ENCODE measurements at places on chromosomes 1 and 21.

- DNase-seq, result no peak
Measured at GRCh38 chr1:150955280-150955679, 19.4 kb downstream of the CERS2 start.

- DNase-seq, result no peak
Measured at GRCh38 chr1:81806432-81806770, 5.7 kb downstream of the ADGRL2 start.

- peak; percentile 14 for DNase-seq
Measured at GRCh38 chr1:230268371-230269170, 157.6 kb downstream of the PGBD5 start.

GRCh38 chr1:208044589-208045462, 133.9 kb upstream of the CD34 start:
- no peak for DNase-seq

- DNase-seq, result no peak
Measured at GRCh38 chr1:167695147-167695546, 26.6 kb upstream of the MPZL1 start.

- DNase-seq, result no peak
Measured at GRCh38 chr1:4395676-4396075, 258.7 kb upstream of the AJAP1 start.

DNA sequence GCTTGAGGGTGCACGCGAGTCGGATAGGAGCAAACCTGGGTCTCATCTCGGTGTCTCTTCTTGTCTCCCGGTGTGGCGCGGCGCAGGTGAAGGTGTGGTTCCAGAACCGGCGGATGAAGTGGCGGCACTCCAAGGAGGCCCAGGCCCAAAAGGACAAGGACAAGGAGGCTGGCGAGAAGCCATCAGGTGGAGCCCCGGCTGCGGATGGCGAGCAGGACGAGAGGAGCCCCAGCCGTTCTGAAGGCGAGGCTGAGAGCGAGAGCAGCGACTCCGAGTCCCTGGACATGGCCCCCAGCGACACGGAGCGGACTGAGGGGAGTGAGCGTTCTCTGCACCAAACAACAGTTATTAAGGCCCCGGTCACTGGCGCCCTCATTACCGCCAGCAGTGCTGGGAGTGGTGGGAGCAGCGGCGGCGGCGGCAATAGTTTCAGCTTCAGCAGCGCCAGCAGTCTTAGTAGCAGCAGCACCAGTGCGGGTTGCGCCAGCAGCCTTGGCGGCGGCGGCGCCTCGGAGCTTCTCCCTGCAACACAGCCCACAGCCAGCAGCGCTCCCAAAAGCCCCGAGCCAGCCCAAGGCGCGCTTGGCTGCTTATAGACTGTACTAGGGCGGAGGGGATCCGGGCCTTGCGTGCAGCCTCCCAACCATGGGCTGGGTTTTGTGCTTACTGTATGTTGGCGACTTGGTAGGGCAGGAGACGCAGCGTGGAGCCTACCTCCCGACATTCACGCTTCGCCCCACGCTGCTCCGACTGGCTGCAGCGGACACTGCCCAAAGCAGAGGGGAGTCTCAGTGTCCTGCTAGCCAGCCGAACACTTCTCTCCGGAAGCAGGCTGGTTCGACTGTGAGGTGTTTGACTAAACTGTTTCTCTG, 5.1 kb downstream of the HLX start:
- no peak for DNase-seq

GRCh38 chr1:247105966-247106365, 1.8 kb upstream of the ZNF669 start:
- no peak for DNase-seq

DNA sequence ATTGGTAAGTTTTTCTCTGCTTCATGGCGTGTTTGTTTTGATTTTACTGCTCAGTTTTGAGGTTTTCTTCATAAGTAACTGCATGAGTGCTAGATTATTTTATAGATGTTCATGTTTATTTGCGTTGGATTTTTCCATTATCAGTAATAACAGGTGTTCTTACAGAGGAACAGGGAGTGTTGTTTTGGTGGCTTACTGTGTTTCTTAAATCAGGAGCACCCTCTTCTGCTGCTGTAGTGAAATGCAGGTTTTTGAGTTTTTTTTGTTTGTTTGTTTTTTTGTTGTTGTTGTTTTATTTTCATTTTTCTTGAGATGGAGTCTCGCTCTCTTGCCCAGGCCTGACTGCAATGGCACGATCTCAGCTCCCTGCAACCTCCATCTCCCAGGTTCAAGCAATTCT, 32.6 kb downstream of the CTBS start:
- DNase-seq, result no peak

- DNase-seq, result no peak
Measured at GRCh38 chr1:81920886-81921285, 120.2 kb downstream of the ADGRL2 start.

DNA sequence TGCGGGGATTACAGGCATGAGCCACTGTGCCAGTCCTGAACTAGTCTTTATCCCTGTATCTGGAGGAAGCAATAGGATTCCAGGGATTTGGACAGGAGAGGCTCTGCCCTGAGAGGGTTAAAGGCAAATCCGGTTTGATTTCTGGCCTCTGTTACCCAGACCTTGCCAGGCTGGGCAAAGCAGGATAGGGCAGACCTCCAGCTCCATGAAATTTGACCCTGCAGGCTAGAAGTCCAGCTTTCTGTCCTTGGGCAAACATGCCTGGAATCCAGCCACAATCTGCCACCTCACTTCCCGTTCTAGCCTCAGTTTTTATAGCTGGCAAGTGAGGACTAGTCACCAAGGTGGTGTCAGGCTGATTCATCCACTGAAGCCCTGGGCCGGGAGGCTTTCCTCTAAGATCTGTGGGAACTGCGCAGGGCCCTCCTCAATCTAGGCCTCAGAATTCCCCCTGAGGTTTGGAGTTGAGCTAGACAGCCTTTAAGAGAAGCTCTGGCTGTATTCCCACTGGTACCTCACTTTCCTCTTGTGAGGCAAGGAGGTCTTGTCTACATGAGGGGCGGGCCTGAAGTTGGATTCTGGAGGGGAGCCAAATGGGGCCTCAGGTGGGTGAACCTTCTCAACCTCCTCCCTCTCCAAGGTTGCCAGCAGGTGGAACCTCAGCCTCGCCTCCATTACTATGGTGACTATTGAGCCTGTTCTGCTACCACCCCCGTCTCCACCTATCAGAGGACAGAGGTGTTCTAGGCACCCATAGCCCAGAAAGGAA, 7.0 kb upstream of the P3R3URF start:
- peak; percentile 84 for DNase-seq

DNA sequence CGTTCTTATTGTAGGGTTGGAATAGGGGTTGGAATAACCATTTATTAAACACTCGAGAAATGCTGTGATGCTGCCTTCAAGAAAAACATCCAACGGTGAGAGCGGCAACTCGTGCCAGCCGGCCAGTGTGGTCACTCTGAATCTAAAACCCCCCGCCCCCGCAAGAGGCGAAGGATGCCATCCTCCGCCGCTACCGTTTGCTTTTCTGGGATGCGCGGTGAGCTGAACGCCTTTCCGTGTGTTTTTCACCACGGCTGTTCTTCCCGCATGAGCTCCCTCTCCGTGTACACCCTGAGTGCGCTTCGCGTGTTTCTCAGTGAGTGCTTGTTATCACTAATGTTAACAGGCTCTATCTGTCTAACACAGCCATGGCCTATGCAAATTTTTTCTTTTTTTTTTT, 42.0 kb upstream of the RIPK4 start:
- DNase-seq, result no peak

GRCh38 chr21:29181799-29182470, 51.5 kb downstream of the MAP3K7CL start:
- no peak for DNase-seq

DNA sequence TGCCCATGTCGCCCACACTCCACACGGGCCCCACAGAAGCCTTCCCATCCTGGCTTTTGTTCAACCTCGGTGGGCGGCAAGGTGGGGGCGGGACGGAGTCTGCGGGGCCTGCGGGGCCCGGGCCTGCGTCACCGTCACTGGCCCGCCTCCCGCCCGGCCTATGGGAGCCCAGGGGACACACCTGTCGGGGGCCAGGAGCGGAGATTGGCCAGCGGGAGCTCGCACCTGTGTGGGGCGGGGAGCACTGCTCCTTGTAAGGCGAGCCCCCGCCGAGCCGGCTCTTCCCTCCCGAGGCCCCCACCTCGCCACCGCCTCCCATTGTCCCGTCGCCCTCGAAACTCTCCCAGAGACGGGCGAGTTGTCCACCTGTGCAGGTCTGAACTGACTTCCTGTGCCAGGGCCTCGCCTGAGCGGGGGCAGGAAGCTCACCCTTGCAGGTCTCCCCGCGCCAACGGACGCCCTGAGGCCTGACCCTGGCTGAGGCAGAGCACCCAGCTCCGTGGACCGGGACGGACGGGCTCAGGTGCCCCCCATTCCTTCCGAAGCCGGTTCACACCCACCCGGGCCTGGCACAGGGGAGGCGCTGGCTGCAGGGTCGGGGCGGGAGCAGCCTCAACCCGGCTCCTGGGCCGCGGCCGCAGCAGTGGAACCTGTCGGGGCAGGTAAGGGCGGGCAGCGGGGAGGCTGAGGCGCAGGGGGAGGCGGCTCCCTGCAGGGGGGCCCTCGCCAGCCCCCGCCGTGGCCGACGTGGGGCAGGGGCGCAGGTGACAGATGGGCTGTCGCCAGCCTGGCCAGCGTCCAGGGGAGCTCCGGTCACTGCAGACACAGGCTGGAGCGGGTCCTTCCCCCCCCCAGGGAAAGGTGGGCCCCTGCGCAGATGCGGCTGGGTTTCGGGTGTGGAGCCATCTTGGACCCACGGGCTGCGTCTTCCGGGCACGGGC, 10.8 kb upstream of the TTLL10 start:
- DNase-seq, result no peak

DNA sequence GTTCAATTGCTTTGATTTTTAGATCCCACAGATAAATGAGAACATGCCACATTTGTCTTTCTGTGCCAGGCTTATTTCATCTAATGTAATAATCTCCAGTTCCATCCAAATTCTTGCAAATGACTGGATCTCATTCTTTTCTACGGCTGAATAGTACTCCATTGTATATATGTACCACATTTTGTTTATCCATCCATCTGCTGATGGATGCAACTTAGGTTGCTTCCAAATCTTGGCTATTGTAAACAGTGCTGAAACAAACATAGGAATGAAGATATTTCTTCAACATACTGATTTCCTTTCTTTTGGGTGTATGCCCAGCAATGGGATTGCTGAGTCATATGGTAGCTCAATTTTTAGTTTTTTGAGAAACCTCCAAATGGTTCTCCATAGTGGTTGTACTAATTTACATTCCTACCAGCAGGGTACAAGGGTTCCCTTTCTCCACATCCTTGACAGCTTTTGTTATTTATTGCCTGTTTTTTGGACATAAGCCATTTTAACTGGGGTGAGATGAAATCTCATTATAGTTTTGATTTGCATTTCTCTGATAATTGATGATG, 344.4 kb downstream of the KCTD3 start:
- DNase-seq, result no peak

DNA sequence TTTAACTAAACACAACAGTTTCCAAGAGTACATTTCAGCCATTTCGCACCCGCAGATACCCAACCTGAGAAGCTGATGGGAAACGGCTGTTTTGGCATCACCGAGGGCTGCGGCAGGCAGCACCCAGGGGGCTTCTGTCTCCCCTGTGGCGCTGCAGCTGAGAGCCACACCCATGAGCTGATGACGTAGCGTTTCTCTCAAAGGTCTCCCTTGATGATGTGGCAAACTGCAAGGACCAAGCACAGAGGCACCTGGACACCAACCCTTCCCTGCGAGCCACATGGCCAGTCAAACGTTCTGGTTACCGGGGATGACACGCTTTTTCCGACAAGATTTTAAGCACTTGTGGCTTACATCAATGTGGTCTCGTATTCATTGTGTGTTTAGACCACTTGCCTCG, 150.8 kb upstream of the ERG start:
- DNase-seq, result no peak

DNA sequence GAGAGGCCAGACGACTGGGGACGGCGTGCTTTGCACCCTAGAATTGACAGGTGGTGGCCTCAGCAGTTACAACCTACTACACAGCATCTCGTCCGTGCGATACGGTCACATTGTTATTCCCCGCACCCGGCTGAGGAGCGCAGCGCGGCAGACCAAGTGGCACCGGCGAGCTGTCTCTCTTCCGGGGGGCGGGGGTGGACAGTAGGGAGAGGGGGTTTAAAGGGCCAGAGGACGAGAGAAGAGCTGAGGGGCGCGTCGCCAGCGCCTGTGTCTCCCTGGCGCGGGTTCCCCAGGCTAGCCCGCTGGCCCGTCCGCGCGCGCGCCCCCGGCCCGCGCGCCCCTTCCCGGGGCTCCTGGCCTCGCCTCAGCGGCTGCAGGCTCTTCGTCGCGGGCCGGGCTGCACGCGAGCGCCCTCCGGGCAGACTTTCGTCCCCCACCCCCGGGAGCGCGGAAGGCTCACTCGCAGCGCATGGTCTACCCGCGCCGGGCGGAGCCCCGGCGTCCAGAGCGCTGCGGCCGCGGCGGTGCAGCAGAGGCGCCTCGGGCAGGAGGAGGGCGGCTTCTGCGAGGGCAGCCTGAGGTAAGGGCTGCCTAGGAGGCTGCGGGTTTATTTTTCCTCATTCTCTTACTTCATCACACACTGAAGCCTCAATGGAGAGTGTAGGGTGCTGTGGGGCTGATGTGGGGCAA, at the start of gene PDE4B:
Gene PDE4B, plus strand, starts transcription at position 227 of the 690 bp plus-strand sequence.
- DNase-seq, result no peak

DNA sequence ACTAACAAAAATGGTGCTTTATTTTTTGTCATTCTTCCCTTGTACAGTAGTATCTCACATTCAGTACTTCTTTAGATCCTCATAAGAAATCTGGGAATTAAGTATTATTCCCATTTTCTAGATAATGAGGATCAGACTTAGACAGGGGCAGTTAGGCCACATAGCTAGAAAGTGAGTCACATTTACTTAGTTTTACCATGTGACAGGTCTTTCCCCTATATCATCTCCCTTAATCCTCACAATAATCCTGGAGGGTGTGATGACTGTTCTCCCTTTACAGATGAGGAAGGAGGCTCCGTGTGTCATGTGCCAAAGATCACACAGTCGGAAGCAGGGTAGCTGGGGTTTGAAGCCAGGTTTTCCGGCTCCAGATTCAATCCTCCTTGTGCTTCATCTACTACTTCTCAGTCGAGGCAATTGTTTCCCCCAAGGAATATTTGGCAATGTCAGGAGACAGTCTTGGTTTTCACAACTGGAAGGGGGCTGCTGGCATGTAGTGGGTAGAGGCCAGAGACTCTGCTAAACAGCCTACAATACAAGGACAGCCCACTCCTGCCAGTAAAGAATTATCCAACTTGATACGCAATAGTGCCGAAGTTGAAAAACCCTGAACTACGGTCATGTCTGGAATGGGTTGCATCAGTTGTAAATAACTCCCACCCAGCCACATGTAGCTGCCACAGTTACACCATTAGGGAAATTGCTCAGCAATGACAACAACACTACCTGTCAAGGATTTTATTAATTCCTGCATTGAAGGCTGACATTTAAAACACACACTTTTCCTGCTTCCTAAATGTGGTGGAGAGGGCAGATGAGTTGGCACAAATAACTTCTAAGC, 54.5 kb downstream of the C8B start:
- DNase-seq, result no peak

- DNase-seq, result no peak
Measured at GRCh38 chr1:178566187-178566586, 53.3 kb downstream of the TEX35 start.
